ENCODE measurements at places on chromosomes 3 and 15.

DNA sequence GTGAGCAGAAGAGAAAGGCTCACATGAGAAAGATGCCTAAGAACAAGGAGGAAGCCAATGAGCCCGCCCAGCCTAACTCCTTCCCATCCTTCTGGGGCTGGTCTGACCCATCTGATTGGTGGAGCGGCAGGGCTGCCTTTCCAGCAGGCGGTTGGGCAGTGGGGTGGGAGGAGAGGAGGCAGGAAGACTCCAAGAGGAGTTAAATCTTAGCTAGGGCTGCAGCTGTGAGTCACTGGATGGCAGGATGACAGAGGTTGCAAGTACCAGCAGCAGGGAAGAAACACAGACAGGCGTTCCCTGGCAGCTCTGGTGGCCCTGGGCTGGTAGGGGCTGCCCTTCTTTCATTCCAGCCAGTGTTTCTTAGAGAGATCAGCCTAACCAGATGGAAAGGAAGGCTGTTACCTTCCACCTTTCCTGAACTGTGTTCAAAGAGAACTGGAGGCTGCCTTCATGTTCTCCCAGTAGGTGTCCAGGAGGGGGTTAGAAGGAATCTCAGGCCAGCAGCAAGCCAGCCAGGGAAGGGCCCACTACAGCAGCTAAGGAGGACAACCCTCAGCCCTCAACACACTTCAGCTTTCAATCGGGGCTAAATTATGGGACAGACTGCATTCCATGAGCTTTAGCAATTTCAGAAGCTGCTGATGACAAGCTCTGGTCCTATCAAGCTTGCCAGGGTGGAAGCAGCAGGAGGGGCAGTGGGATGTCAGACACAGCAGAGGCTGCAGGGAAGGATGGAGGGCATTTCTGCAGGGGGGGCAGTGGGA is 50.3 kb downstream of the CHSY1 start:
- peak; percentile 98 for DNase-seq

DNA sequence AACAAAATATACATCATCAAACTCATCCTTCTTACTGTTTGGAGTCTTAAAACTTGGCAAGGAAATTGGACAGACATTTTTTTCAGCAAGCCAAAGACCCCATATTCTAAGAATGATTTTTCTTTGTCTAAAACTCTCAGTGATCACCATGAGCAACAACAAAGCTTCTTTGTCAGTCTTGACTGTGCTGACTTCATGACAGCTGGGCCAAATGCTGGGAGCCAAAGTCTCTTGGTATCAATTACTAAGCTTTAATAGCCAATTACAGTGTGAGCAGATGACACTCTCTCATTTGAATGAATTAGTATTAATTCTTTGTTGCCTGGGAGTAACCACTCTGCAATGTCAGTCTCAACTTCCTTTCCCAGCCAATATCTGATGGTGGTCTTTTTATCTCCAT is 48.1 kb upstream of the GK5 start:
- no peak for DNase-seq

GRCh38 chr15:43209059-43209824 is 11.6 kb downstream of the EPB42 start:
- DNase-seq = no peak

- DNase-seq = no peak
Measured at GRCh38 chr3:190443257-190443656, 6.4 kb downstream of the TMEM207 start.

DNA sequence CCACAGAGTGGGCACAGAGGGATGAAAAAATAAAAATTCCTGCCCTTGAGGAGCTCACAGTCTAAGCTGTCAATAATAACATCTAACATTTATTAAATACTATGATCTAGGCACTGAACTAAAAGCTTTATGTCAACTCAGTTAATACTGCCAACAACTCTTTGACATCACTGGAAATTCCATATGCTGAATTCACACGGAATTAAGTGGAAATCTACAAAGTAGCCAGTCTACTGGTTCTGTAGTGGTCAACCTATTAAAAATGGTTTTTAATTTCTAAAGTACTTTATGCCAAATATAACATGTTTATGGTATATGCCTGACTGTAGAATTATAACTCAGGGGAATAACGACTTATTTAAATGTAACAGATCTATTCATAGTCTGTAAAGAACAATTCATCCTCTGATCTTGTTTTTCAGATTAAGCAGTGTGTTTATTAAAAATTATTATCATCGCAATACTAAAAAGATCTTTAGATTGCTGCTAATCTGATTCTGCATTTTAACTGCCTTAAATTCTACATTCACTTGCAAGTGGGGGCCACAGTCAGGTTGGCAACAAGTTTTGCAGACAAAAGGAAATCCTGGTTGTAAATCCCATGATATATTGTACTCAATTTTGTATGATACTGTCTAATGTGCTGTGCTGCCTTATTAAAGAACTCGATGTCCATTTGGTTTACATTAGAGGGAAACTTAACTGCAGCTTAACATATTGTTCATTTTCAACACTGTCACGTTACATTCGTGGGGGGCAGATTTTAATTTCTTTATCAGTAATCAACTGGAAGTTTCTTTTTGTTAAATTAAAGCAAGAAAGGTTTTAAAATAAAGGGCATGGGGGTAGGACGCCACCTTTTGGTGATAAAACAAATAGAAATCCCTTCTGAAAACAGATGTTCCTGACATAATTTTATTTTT is 2.6 kb upstream of the FOXP1 start:
- DNase-seq = peak; percentile 32

GRCh38 chr3:142210144-142210543 is 15.2 kb downstream of the GK5 start:
- DNase-seq = no peak

DNA sequence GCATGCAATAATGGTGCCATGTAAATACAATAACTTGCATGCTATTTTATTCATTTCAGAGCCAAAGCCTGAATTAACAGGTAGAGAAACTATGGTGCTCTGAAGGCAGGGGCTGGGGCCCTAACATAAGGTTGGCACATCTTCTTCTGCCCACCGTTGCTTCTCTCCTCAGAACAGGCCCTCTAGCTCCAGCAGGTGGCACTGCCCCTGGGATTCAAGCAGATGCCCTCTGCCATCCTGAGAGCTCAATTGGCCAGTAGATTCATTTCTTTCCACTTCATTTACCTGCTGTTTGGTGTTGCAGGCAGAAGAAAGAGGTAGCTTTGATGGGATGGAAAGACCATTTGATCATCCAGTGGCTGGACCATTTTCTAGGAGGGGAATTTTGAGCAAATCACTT is 130.5 kb downstream of the FOXB1 start:
- DNase-seq = no peak

DNA sequence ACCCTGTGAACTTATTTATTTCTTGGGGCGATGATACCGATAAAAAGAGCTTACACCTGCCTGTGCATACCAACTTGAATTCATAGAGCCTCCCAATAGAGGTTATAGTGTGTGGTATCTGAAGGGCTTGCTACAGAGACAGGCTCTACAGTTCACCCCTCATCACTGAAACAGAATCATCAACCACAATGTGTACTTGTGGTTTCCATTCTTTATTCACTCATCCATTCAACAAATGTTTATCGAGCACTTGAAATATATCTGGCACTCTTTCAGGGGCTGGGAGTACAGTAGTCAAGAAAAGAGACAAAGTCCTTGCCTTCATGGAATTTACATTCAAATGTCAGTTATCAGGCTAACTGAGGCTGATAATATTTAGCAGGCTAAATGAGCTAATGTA is 134.4 kb upstream of the SKOR1 start:
- DNase-seq = peak; percentile 73

DNA sequence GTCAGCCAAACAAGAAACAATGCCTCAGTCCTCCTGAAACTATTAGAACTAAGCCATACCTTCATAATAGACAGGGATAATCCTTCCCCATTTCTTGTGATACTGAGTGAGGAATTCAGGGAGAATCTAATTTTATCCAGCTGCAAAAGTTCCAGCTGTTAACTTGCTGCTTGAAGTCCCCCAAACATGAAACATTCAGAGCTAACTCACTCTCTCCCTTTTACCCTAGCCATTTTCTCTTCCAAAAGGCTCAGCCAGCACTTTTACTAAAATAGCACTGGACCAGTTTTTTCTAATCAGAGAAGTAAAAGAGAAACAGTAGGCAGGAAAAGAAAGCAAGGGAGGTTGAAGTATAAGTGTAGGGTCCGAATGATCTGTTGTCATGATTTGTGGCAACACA is 268.1 kb downstream of the TAFA4 start:
- DNase-seq = no peak

GRCh38 chr3:7392206-7392605 is 531.3 kb downstream of the GRM7 start:
- no peak for DNase-seq

GRCh38 chr3:184594371-184595001 is 32.9 kb downstream of the EPHB3 start:
- DNase-seq = no peak

GRCh38 chr3:173140986-173141385 is at the start of gene SPATA16:
SPATA16 (minus strand) TSS chr3:173141235; CDS start chr3:173117731, 23,504 bp downstream.
- no peak for DNase-seq

GRCh38 chr3:111616417-111617105 is 21.4 kb upstream of the ZBED2 start:
- DNase-seq = no peak

- DNase-seq = no peak
Measured at GRCh38 chr3:195020921-195021320, 250.0 kb downstream of the XXYLT1 start.

DNA sequence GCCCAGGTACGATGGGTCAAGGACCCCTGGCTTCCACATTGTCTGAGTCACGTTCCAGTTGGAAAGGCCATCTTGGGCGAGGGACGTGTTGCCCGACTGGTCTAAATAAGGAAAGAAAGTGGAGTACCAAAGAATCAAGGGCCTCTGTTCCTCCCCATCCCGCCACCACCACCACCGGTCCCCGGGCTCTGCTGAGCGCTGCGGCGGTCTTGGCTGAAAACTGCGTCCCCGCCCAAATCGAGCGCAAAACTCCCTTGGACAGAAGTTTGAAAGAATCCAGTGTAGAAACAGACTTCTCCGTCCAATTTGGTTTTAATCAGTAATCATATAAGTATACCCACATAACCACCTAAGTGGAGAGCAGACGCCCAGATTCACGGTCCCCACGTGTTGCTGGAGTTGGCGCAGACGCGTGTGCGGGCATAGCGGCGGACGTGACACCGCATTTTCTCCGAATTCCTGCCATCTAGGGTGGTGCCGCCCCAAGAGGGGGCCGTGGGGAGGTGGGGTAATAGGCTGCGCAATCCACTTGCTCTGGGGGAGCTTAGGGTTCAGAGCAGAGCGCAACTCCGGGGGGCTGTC is 243.8 kb upstream of the TOPAZ1 start:
- peak; percentile 6 for DNase-seq

DNA sequence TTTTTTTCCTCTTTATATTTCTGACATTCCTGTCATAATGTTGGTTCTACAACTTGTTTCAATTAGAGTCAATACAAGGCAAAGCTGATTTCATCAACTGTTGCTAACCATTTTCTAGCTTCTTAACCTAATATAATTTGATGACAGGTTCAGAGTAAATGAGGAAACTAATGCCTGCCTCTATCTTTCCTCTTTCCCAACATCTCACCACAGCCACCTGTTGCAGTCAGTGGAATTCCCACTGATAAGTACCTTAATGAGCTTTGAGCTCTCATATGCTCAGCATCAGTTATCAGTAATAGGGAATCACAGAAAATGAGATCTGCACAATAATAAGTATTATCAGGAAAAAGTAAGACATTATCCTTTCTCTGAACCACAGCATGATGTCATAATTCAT is 241.9 kb downstream of the MEIS2 start:
- DNase-seq = no peak

DNA sequence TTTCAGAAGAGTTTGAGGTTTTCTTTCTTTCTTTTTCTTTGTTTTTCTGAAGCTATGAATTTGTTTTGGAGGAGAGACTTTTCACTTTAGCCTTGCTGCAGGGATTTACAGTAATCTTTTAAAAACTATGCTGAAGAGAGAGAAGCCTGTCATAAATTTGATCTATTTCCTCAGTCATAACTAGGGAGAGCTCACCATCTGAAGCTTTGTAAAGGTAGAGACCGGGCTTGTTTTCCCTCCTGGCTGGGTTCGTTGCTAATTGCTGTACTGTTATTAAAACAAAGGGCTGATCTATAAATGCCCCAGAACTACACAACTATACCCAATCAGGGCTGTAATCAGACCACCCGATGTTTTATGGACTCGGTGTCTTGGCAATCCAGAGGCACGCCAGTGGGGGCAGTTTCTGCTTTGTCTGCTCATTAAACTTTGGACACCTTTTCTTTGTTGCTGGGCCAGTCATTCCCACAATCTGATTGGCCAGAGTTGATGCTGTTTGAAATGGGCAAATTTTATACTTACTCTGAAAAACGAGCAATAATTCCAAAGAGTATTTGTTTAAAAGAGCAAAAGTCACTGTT is 164.3 kb downstream of the CACNA1D start:
- DNase-seq = no peak

- no peak for DNase-seq
Measured at GRCh38 chr3:136690599-136690998, 61.6 kb downstream of the STAG1 start.

GRCh38 chr3:181966393-181966792 is 254.7 kb downstream of the SOX2 start:
- no peak for DNase-seq

DNA sequence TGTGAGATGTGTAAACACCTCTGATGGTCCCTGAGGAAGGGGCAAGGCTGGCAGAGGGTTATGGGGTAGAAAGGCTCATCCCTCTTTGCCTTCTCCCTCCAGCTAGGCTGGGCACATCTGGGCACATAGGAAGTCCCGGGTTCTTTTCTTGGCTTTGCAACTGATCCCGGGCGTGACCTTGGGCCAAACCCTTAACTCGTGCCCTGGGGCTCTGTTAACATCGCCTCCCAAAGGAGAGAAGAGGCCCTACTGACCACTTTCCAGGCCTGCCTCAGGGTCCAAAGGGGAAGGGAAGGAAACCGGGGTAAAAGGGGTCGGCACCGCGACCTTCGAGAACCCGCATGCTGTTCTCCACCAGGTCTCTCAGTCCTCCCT is 549 bp downstream of the C3orf18 start:
- DNase-seq = no peak

DNA sequence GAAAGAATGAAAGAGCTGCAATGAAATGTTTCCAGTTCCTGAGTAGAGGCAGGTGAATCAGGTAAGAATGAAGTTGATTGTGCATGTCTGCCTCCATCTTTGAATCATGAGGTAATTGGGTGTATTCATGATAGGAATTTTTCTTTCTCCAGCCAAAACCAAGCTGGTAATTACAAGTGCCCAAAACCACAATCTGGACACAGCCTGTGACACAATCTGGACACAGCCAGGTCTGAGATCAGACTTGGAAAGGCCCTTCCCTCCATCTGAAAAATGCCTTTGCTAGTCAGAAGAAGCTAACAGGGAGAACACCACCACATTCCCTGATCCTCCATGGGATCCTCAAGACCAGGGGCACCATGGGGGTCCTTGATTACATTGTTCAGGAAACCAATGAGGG is 338.5 kb upstream of the THBS1 start:
- DNase-seq = peak; percentile 19

Data from kidney glomerular epithelial cell (primary cell).